ENCODE measurements at places on chromosomes 3 and 15. TPM values are rescaled to one million over a fixed set of nuclear protein-coding genes. Genes with fewer than 3 reads are reported as not detected.

The ABTB1 gene
- total RNA-seq = 16.7 TPM

The IQCB1 gene
- total RNA-seq = 12.1 TPM

The CP gene
- not detected for total RNA-seq

The SPSB4 gene
- total RNA-seq = 0.53 TPM

The ASB14 gene
- not detected for total RNA-seq

Data from glomerular endothelial cell (primary cell).